ENCODE measurements at places on chromosomes 12 and 14. TPM values are rescaled to one million over a fixed set of nuclear protein-coding genes. Genes with fewer than 3 reads are reported as not detected.

The OLR1 gene
- total RNA-seq, result 3.1 TPM

The LMNTD1 gene
- total RNA-seq, result 0.37 TPM

The CD163L1 gene
- 0.28 TPM for total RNA-seq

The LAG3 gene
- total RNA-seq, result 0.14 TPM

The DNAJC22 gene
- total RNA-seq, result 6.0 TPM

The ZDHHC22 gene
- not detected for total RNA-seq

The KRT7 gene
- 16.1 TPM for total RNA-seq

The TSHR gene
- not detected for total RNA-seq

The CIROP gene
- total RNA-seq, result under 0.01 TPM

The SLC38A1 gene
- 93.5 TPM for total RNA-seq

The CELA1 gene
- not detected for total RNA-seq

The SPIC gene
- total RNA-seq, result not detected

The CCDC60 gene
- not detected for total RNA-seq

The WNT1 gene
- total RNA-seq, result not detected

The JAG2 gene
- 0.57 TPM for total RNA-seq
